ENCODE measurements at places on chromosomes 4 and X.

DNA sequence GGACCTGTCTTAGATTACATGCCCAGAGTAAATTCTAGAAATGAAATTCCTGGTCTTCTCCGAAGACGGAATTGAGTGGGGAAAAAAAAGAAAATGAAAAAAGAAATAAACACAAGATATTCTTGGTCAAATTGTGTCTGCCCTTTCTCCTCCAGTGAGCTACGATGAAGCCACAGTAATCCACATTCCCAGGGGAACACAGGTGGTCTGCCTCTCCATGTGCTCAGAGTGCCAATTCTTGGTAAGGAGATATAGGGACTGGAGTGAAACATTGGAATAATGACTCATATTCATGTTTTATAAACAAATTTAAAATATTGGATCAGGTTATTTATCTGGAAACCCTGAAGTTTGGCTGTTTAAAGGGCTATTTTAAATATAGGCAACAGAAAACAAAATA, 54.2 kb upstream of the MGST2 start:
- no peak for DNase-seq

DNA sequence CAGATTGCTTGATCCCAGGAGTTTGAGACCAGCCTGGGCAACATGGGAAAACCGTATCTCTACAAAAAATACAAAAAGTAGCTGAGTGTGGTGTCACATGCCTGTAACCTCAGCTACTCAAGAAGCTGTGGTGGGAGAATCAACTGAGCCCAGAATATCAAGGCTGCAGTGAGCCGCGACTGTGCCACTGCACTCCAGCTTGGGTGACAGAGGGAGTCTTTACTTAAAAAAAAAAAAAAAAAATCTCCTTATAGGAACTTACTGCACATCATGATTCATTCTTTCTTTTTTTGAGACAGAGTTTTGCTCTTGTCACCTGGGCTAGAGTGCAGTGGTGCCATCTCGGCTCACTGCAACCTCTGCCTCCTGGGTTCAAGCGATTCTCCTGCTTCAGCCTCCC, 24.3 kb downstream of the UPF3B start:
- DNase-seq = no peak

GRCh38 chr4:174118171-174118570, 165.3 kb downstream of the FBXO8 start:
- DNase-seq = no peak

GRCh38 chr4:5019274-5019673, at the start of gene CYTL1:
TSS of gene CYTL1 (minus strand) at chr4:5019458. CDS start at chr4:5019445, 13 bp downstream.
- no peak for DNase-seq

- DNase-seq = no peak
Observed at GRCh38 chr4:86720508-86721068, 126.5 kb downstream of the PTPN13 start.

- DNase-seq = no peak
Observed at GRCh38 chr4:74308215-74308614, at the start of gene EPGN. TSS of gene EPGN (plus strand) at chr4:74308470. CDS start at chr4:74308534, 64 bp downstream.

DNA sequence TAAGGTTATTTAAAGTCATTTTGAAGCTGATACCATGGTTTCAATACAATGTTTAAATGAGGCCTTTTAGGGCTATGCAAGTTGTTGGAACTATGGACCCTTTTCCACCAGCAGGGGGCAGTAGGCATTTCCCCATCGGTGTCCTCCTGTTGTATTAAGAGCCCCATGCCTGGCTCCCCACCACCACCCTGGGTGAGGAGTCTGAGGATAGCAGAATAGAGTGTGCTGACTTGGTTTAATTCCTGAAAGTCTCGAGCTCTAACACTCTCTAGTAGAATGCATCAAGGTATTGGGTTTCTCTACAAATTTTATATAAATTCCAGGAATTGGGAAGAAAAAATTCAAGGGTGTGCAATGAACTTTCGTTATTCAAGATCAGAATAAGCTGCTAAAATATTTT, 234.8 kb upstream of the JADE1 start:
- DNase-seq = peak; percentile 11

DNA sequence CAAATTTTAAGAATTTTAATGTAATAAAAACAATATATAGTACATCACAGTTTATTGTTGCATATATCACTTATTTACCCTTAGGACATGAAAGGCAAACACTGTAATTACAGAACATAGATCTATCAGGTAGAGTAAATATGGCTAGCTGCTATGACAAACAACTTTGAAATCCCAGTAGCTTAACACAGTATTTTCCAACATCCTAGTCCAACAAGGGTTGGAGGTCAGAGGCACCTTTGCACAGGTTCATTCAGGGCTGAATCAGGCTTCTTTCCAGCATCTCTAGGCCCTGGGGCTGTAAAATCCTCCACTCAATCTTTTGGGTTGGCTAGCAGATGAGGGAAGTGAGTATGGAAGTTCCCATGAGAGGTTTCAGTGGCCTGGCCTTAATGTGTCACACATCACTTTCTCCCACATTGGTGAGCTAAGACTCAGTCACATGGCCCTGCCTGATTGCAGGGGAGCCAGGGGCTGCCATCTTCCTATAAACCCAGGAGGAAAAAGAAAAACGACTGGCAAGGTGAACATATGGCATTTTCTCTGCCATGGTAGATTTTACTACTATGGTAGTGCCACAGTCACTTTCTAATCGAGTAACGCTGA, 32.9 kb downstream of the HERC6 start:
- no peak for DNase-seq

DNA sequence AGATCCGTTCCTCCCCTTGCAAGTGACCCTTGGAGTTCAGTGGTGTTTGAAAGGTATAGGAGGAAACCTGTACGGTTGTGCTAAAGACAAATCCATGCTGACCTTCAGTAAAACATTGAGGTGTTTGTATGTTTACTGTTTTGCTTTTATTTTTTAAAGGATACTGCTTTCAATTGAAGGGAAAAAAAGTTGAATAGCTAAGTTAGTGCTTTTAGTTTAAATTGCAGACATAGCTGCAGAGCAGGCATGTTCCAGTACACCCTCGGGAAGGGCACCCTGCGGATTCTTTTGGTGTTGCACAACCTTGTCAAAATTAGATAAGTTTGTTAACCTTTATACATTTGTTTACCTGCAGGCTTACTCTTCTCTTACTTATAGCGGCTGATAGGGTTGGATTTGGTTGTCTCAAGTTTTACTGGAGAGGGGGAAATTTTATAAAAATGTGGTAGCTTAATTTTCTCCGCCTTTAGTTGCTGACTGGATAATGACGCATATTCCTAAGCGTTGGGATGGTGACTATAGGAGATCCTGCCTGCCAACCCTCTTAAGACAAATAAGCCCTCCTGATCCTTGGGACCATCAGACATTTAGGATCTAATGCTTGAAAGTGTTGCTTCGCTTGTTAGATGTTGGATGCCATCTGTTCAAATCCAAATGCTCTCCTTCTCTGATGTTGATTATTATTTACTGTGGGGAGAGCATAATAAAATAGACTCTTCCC, 2.0 kb downstream of the RAPGEF2 start:
- no peak for DNase-seq

GRCh38 chrX:139187738-139188137, 342.8 kb upstream of the F9 start:
- DNase-seq = no peak

DNA sequence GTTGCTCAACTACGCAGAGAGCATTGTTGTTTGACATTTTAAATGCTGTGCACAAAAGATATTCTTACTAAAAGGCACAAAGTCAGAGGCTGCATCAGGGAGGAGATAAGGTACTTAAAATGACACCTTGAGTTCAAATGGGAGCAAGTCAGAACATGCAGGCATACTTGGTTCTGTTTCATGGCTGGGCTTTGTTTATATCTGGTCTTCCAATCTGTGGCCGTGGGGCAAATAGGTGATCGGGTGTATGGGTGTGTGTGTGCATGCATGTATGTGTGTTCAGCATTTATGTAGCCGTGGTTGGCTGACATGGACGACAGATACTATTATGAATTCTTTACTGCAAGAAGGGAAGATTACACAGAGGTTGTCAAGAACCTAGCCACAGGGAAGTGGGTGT, 106.1 kb downstream of the RASL11B start:
- DNase-seq = no peak

DNA sequence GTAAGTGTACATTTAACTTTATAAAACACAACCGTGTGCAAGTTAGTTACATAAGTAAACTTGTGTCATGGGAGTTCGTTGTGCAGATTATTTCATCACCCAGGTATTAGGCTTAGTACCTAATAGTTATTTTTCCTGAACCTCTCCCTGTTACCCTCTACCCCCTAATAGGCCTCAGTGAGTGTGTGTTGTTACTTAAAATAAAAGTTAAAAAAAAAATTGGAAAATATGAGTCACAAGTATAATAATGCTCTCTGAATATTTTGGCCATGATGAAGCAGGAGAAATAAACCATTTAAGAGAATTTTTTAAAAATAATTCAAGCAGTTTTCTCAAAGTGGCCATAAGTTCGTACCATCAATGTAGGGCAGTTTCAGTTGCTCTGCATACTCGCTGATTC, 105.1 kb upstream of the GRID2 start:
- DNase-seq = no peak

Data from stimulated activated CD4-positive, alpha-beta T cell treated with anti-CD3 and anti-CD28 coated beads, Interleukin-1b, Interleukin-23, amount 100 ng/mL, for 1 hour (primary cell).